HT1080 (cell line): ENCODE measurements at places on chromosomes 13 and 19. TPM values are rescaled to one million over a fixed set of nuclear protein-coding genes. Genes with fewer than 3 reads are reported as not detected.

RNF17 gene
- 6.8 TPM in 2 replicates for total RNA-seq

UBE2L5 gene
- total RNA-seq: 0.08 TPM in 1 of 2 replicates, not detected in the other

MBD3L1 gene
- not detected in 2 replicates for total RNA-seq

CHAF1A gene
- total RNA-seq: 26.5 and 44.1 TPM in 2 replicates

EDDM13 gene
- 0.98 TPM in 1 of 2 replicates, not detected in the other for total RNA-seq

SYNGR4 gene
- not detected in 2 replicates for total RNA-seq
